Foreskin melanocyte (primary cell): ENCODE measurements at places on chromosomes 7 and 10.

DNA sequence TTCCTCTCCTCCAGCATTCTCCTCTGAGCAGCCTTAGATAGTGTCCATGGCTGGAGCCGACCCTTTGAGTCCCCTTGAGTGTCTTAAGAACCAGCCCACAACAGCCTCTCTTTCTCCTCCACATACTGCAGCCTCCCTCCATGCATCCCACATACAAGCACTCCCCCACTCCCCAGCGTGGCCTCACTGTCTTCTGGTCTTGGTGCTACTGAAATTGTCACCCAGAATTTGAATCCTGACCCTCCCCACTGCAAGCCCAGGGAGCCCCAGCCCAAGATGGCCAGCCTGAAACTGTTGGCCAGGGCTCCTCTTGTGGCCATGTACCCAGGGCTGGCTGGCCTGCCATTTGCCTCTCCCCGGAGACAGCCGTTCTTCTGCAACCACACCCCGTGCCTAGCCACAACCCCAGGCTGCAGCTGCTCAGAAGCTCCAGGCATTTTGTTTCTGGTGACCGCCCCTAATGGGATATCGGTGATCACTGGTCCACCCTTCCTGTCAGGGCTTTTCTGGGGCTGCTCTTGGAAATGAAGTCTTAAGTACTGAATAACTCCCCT is 18.8 kb upstream of the SH2D4B start:
- no peak for DNase-seq

DNA sequence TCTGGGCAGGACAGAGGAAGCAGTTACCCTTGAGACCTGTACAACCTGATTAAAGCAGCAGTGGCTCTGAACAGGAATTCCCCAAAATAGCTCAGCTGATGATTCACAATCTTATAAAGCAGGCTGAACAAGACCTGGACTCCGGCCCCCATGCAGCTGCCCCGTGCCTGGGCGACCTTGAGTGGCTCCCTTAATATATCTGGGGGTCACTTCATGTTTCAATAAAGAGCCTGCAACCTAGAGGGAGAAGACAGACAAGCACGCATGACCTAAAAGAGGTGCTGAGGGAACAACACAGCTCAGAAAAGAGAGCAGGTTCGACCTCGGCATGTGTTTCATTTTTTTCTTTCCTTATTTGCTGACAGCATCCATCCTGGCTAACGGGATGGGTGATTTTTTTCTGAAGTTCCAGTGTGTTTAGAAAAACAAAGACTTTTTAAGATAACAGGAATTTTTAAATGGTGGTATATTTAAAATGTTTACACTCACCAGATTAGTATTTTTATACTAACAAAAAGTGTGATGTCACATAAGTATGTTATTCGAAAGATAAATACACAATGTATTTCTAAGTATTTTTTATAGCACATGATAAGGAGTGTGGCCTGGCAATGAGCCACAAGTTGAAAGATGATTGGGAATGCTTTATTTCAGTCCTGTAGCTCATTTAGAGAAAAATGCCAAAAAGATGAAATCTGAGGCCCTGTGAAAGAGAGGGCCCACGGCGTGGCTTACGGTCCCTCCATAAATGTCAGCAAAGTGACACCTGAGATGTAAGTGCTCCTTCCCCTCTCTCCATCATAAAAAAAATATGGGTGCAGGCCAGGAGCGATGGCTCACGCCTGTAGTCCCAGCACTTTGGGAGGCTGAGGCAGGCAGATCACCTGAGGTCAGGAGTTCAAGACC is 161.3 kb downstream of the SLIT1 start:
- peak; percentile 15 for DNase-seq

GRCh38 chr7:5494320-5494682 is 70.7 kb upstream of the TNRC18 start:
- DNase-seq, result no peak

- peak; percentile 56 for DNase-seq
Observed at GRCh38 chr10:97796651-97797050, 24.9 kb upstream of the SFRP5 start.

DNA sequence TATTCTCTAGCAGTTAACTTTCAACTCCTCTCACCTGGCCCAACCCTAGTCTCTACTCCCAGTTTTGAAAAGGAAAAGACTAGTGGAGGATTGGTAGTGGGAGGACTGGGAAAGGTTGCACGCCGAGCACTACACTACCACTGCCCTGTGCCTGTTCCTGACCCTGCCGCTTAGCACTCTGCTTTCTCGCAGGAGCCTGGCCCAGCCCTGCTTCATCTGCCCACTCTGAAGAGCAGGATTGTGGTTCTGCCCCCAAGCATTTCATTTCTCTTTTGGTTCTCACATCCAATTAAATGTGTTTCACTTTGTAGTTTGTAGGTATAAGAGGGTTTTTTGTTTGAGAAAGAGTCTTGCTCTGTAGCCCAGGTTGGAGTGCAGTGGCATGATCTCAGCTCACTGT is 31.5 kb upstream of the RBM20 start:
- DNase-seq, result no peak

- no peak for DNase-seq
Observed at GRCh38 chr7:84729284-84729683, 457.6 kb downstream of the SEMA3D start.

GRCh38 chr10:37855636-37856035 is 1.8 kb downstream of the ZNF248 start:
- no peak for DNase-seq

- no peak for DNase-seq
Observed at GRCh38 chr10:133159611-133159949, 439 bp upstream of the KNDC1 start.

DNA sequence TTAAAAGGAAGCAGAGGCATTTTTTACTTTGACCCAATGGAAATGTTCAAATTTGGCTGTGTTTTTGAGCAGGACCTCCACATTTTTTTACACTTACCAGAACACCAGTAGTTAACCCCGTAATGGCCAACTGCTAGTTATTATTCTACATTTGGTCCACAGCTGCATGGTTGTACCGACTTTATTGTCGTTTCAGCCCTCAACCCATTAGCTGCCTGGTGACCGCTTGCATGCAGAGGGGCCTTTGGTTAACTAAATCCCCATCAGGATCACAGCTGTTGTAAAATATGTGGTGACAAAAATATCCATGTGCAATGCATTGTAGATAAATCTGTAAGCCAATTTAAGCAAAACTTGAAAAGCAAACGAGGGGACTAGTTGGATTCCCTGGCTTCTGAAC is 342.2 kb upstream of the MEOX2 start:
- DNase-seq, result no peak
